Pericardium fibroblast (primary cell): ENCODE measurements at places on chromosomes 2 and 18. TPM values are rescaled to one million over a fixed set of nuclear protein-coding genes. Genes with fewer than 3 reads are reported as not detected.

SIGLEC15 gene
- total RNA-seq: not detected in 2 replicates

RPRM gene
- total RNA-seq: 1.2 TPM in 1 of 2 replicates, not detected in the other

MRPS9 gene
- total RNA-seq: 13.2 and 13.4 TPM in 2 replicates

ATP6V1C2 gene
- total RNA-seq: 0.23 TPM in 1 of 2 replicates, not detected in the other

DNAH7 gene
- total RNA-seq: 0.09 and 0.35 TPM in 2 replicates

PIKFYVE gene
- total RNA-seq: 16.8 and 28.1 TPM in 2 replicates

HMSD gene
- total RNA-seq: not detected in 2 replicates

ZNF396 gene
- total RNA-seq: 1.0 and 1.4 TPM in 2 replicates

IL36G gene
- total RNA-seq: not detected in 2 replicates

SPIRE1 gene
- 16.9 and 17.2 TPM in 2 replicates for total RNA-seq

CPO gene
- not detected in 2 replicates for total RNA-seq

LONRF2 gene
- total RNA-seq: under 0.01 and 1.0 TPM in 2 replicates
